CD8-positive, alpha-beta memory T cell (primary cell): ENCODE measurements at places on chromosomes 16 and 17.
A peak's percentile ranks its signal among the peaks of the same experiment; 100 is the strongest.

GRCh38 chr17:45364531-45365390 is 47.9 kb upstream of the MAP3K14 start:
- DNase-seq: no peak

DNA sequence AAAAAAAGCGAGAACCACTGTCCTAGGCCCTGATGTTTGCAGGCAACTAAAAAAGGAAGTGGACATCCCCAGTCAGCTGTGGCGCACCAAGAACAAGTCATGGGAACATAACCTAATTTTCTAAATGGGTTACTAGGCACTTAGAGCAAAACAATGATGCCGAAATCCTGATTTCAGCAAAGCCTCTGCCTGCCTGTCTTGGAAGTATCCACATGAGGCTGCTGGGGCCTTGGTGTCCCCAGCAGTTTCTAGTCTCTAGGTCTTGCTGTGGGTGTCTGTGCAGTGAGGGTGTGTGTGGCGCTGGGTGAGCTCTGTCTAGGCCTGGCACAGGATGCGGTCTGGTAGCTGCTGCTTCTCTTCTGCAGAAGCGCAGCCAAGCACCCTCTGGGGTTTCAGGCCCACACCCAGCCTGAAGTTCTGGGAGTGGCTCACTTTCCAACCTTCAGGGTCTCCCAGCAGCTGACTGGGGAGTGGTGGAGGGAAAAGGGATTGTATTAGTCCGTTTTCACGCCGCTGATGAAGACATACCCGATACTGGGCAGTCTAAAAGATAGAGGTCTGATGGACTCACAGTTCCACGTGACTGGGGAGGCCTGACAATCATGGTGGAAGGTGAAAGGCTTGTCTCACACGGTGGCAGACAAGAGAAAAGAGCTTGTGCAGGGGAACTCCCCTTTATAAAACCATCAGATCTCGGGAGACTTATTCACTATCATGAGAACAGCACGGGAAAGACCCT is 21.1 kb downstream of the STH start:
- peak; percentile 44 for DNase-seq

DNA sequence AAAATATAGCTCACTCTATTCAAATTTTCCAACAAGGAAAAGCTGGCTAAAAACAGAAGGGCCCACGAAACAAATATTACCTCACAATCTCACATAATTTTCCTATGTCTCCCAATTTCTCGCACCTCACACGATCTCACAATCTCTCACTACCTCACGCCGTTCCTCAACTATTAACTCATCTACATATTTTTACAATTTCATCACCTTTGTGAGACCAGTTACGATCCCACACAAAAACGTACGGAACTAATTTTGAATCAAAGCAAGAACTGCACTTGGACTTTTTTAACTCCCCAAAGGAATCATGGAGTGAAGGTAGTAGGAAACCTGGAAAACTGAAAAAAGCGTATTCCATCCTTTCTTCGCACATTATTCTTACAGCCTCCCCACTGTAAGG is 1.1 kb downstream of the CBX1 start:
- DNase-seq: no peak

DNA sequence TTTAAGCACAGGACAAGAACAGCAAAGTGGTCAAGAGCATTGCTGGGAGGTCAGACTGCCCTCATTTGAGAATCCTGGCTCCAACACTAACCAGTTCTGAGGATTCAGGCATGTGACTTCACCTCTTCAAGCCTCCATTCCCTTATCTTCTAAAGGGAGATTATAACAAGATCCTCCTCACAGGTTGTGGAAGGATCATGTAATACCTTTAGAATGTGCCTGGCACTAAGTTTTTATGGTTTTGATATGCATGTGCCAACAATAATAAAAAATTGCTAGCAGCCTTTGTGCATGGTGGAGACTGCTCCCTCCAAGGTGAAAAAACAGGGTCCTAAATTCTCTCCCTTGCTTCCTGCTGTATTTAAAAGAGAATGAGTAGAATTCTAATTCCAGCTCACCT is 36.0 kb upstream of the ADAMTS18 start:
- no peak for DNase-seq

DNA sequence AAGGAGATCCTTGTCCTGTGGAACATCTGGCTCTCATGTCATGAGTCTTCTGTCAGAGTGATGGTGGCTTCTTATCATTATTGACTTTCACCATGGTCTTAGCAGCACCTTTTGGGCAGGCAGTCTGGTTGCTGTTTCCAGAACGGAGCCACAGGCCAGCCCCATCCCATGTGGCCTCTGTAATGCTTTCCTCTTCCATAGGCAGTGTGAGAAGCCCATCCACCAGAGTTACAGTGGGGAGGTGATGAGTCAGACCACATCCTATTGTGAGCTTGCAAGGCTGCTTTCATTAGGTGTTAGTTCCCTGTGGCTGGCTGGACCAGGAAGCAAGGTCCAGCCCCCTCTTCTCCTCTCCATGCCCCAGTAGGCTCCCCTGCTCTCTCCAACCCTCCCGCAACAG is 30.8 kb upstream of the SPACA3 start:
- no peak for DNase-seq

- DNase-seq: peak; percentile 14
Measured at GRCh38 chr17:81601525-81602120, 35.3 kb downstream of the NPLOC4 start.

GRCh38 chr17:83177611-83178532 is 98.5 kb downstream of the METRNL start:
- DNase-seq: no peak

- DNase-seq: no peak
Measured at GRCh38 chr16:16930309-16931000, 540.3 kb downstream of the XYLT1 start.

DNA sequence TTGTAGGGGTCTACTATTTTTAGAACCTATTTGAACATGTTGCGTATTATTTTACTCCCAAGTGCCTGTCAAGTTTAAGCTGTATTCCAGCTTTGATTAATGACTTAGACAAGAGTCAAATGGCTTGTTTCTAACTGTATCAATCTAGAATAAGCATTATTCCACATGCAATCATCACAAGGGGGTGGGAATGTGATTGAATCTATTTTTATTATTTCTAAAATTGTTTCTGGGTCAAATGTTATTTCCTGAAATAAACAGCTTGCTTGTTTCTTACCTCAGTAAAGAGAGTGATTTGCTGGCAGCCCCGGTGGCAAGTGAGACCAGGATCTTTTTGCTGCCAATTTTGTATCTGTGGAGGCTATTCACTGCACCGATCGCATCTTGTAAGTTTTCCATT is 21.5 kb downstream of the MARF1 start:
- no peak for DNase-seq

DNA sequence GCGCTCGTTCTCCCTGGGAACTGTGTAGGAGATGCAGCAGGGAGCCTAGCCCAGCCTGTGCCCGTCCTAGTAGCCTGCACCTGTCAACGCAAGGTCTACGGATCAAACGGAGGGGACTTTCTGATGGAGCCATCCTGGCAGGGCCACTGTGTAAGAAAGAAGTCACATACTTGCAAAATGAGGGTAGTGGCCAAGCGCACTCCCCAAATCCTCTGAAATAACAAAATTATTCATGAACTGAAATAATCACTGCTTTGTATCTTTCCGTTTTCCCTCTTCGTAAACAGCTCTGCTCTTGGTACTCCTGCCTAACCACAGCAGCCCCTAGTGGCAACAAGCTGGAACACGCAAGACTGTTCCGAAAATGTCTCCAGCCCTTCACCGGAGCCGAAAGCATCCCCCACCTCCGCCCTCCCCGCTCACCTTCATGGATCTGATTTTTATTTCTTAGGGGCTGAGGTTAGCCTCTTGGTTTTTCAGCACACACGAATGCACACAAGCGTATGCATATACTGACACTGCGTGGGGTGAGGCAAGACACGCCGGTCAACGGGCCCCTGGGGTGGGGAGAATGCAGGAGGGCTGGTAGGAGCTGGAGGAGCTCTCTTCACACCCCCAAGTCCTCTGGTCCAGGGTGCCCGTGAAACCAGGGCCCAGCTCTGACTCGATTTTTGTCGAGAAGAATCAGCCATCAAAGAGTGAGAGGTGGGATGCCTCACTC is 100.8 kb downstream of the ABCC12 start:
- DNase-seq: no peak

GRCh38 chr16:63312346-63312745 is 1276.1 kb upstream of the CDH8 start:
- no peak for DNase-seq

GRCh38 chr17:82582213-82582612 is 62.7 kb downstream of the FOXK2 start:
- no peak for DNase-seq

- DNase-seq: no peak
Measured at GRCh38 chr16:64968539-64968938, 153.3 kb downstream of the CDH11 start.

GRCh38 chr17:78547035-78547434 is 30.2 kb downstream of the DNAH17 start:
- no peak for DNase-seq

DNA sequence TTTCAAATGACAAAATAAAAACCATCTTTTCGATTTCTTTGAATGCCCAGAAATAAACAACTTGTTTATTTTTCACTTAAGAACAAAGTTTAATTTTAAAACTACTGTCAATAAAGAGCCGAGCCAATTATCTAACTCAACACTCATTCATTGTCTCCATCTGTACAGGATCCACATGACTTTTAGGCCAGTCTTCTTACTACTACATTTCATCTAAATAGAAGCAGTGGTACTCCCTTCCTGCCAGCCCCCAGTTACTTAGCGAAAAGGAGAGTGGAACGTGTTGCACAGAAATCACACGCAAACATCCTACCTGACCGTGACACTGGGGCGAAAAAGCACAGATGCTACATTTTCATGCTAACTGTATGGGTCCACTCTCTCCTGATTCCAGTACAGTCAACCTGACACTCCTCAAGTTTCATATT is 1.2 kb downstream of the GNA13 start:
- DNase-seq: no peak

DNA sequence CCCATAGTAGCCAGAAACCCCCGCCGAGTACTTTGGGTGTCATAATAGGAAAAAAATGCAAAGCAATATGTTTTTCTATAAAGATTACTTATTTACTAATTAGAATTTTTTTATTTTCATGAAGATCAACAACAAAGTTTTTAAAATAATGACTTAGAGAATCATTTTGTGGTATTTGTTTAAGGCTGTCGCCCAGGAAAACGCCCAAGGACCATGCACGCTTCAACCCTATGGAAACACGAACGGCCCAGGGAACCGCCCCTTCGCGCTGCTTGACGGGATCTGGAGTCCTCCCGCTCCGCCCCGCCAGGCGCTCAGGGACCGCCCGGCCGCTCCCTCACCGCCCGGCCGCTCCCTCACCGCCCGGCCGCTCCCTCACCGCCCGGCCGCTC is 408 bp upstream of the KPNA2 start:
- peak; percentile 85 for DNase-seq

- no peak for DNase-seq
Measured at GRCh38 chr16:89646270-89646669, 11.2 kb downstream of the CHMP1A start.

- DNase-seq: peak; percentile 14
Measured at GRCh38 chr16:10876799-10877341, at the start of gene CIITA. CIITA (plus strand) TSS chr16:10877202; CDS start chr16:10877331, 129 bp downstream.

GRCh38 chr16:20253825-20254224 is 73.5 kb downstream of the GP2 start:
- DNase-seq: no peak

DNA sequence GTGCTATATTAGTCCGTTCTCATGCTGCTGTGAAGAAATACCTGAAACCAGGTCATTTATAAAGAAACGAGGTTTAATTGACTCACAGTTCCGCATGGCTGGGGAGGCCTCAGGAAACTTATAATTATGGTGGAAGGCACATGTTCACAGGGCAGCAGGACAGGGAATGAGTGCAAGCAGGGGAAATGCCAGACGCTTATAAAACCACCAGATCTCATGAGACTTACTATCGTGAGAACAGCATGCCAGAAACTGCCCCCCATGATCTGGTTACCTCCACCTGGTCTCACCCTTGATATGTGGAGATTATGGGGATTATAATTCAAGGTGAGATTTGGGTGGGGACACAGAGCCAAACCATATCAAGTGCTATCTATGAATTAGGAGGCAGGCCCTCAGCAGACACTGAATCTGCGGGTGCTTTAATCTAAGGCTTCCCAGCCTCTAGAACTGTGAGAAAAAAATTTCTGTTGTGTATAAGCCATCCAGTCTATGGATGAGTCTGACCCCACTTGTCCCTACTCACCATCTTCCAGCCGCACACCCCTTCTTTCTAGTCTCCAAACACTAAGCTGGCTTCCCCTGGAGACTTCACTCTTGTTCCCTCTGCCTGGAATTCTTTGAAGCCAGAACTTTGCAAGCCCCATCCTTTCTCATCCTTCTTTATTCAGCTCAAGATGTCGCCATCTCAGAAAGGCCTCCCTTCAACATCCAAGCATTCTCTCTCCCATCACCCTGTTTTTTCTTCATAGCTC is 772 bp upstream of the NUP93 start:
- DNase-seq: no peak

DNA sequence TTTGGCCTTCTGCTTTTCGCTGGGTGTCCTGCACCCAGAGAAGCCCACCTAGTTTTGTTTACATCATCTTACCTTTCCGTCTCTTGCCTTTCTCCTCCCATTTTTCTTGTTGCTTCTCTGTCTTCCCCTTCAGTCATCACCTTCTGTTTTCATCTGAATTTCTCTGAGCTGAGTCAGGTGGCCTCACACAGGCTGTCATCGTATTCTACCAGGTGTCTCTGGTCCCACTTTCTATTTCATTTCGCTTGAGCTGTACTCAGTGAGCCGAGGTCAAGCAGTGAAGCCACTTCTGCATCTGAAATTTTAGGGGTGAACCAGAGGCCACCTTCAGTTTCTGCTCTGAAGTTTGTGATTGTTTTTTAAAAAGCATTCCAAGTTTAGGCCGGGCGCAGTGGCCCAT is 9.7 kb downstream of the CRAMP1 start:
- no peak for DNase-seq

DNA sequence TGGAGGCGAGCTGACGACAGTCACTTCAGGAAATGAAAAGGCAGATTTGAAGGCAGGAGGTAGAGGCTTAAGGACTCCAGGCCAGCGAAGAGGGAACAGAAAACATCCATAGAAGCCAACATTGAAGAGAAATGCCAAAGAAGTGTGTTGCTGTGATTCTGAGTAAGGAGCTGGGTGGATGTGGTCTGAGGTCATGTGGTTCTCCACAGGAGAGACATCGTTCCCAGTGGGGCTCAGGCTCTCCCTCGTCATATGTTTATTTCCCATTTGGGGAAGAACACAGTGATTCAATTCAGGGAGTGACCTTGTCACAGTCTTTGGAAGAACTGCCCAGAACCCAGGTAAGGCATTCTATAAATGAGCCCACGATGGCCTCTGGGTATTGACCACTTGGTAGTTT is 6.6 kb upstream of the PMP22 start:
- DNase-seq: no peak
